ENCODE measurements at places on chromosomes 16 and 17.
A peak's percentile ranks its signal among the peaks of the same experiment; 100 is the strongest.

DNA sequence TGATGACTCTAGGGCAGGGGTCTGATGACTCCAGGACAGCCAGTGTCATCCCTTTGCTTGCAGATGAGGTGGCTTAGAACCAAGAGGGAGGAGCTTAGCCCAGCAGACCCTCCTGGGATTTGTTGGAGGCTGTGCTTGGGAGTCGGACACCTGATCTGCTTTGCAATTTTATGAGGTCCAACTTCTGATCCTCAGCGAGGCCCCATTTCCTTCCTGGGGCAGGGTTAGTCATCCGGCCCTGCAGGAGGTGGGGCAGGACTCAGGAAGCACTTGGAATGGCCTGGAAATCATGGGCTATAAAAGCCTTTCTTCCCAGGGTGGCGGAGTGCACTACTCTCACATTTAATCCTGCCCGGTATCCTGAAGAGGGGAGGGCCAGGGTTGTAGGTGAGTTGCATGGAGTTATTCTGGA lies 168.5 kb downstream of the MSI2 start:
- peaks cover 11% of the 10 kb centered on the region for H3K4me1 ChIP-seq
- no peak overlapping the region for H3K27ac ChIP-seq
- DNase-seq = no peak
- H3K27me3 ChIP-seq = no peaks in the 10 kb centered on the region
- no peak overlapping the region for H3K4me3 ChIP-seq
- H3K36me3 ChIP-seq = peaks cover 2% of the 10 kb centered on the region

DNA sequence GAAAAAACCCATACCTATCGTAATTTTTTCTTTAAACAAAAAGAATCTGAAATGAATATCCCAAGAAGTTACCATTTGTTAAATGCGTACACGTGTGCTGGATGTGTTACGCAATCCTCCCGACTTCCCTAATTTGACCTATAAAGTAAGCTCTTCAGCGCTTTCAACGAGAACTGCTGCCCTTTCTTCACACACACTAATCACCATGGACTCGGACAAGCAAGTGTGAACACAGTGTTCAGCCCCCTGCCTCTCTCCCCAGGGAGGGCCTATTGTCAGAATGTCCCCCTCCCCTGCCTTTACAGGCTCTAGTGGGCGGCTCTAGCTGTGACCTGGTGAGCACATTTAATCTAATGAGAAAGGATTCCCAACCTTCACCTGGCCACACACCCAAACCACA lies 216.1 kb downstream of the CEP112 start:
- H3K4me1 ChIP-seq = no peaks in the 10 kb centered on the region
- peak; percentile 17 for DNase-seq
- H3K27me3 ChIP-seq = no peaks in the 10 kb centered on the region
- no peaks in the 10 kb centered on the region for H3K36me3 ChIP-seq
- no peak overlapping the region for H3K27ac ChIP-seq
- no peak overlapping the region for H3K4me3 ChIP-seq

DNA sequence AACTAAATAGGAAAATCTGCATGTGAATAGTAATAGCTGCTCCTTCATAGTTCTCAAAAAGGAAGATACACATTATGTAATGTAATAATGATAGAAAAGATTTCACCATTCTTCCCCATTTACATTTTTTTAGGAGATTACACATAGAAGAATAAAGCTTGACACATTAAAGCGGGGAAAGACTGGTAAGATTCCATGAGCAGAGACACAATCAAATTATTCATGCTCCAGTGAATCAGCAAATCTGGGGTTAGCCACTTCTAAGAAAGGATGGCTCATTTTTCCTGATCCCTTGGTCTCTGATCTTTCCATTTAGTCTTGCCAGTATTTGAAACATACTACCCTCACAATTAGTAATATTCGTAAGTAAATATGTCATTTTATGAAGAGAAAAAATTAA lies 81.9 kb downstream of the CA4 start:
- H3K4me3 ChIP-seq = no peak overlapping the region
- DNase-seq = peak; percentile 38
- peaks cover 2% of the 10 kb centered on the region for H3K4me1 ChIP-seq
- no peaks in the 10 kb centered on the region for H3K27me3 ChIP-seq
- peak overlapping the region; percentile 58 for H3K27ac ChIP-seq

DNA sequence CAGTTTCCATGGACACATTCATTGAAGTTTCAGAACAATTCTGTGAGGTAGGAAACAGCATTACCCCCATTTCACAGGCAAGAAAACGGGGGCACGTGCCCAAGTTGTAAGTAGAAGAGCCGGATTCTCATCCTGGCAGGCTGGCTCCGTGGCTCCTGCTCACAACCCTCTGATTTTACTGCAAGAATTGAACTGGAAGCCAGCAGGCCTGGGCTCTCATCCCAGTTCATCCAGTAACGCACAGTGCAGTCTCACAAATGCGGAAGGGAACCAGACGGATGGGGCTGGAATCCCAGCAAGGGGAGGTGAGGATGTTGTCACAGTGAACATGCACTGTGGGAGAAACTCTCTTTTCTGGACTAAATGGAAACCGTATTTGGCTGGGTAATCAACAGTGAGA lies 40.7 kb upstream of the DOC2B start:
- no peaks in the 10 kb centered on the region for H3K27me3 ChIP-seq
- no peak overlapping the region for H3K27ac ChIP-seq
- no peaks in the 10 kb centered on the region for H3K36me3 ChIP-seq
- no peak overlapping the region for H3K4me3 ChIP-seq
- no peak for DNase-seq

DNA sequence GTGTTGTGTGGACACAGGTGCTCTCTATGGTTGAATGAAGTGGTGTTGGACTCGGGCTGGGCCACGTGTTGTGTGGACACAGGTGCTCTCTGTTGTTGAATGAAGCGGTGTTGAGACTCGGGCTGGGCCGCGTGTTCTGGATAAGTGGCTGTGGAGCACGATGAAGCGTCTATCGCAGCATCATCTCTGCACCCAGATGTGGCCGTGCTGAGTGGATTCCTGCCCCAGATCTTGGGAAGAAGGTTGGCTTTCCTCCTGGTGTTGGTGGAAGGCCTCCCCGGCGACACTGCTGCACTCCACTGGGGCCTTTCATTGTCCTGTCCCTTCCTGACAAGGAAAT lies 69.1 kb downstream of the RPTOR start:
- no peak overlapping the region for H3K4me3 ChIP-seq
- no peaks in the 10 kb centered on the region for H3K27me3 ChIP-seq
- H3K27ac ChIP-seq = no peak overlapping the region

DNA sequence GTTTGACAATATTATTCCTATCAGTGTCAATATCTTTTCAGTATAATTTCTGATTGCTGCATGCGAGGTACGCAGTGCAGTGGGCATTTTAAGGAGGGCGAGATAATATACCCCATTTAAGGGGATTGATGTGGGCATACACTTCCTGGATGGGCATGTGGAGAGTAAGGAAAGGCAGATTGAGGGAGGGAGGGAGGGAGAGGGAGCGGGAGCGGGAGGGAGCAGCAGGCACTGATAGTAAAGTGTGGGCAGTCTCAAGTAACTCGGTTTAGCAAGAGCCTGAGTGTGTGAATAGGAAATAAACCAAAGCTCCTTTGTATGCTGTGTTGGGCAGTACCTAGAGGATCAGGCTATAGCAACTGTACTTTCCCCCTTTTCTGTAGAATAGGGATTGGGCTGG lies 5.1 kb downstream of the BPTF start:
- no peak overlapping the region for H3K27ac ChIP-seq
- no peak overlapping the region for H3K4me3 ChIP-seq
- H3K27me3 ChIP-seq = no peaks in the 10 kb centered on the region
- H3K4me1 ChIP-seq = peaks cover 3% of the 10 kb centered on the region
- no peak for DNase-seq
- H3K36me3 ChIP-seq = no peaks in the 10 kb centered on the region

GRCh38 chr17:37742116-37742761 lies 2.6 kb downstream of the HNF1B start:
- H3K27me3 ChIP-seq = peaks cover 95% of the 10 kb centered on the region
- H3K27ac ChIP-seq = no peak overlapping the region
- H3K4me3 ChIP-seq = no peak overlapping the region
- DNase-seq = peak; percentile 53
- H3K4me1 ChIP-seq = peaks cover 9% of the 10 kb centered on the region

GRCh38 chr16:51540259-51540658 lies 389.2 kb upstream of the SALL1 start:
- no peaks in the 10 kb centered on the region for H3K36me3 ChIP-seq
- no peaks in the 10 kb centered on the region for H3K27me3 ChIP-seq
- H3K4me3 ChIP-seq = no peak overlapping the region
- H3K4me1 ChIP-seq = peaks cover 60% of the 10 kb centered on the region
- DNase-seq = no peak

GRCh38 chr17:58377661-58378060 lies 25.7 kb upstream of the SUPT4H1 start:
- no peaks in the 10 kb centered on the region for H3K36me3 ChIP-seq
- H3K4me1 ChIP-seq = no peaks in the 10 kb centered on the region
- H3K27me3 ChIP-seq = no peaks in the 10 kb centered on the region
- H3K27ac ChIP-seq = no peak overlapping the region
- no peak for DNase-seq

Measured in neuronal stem cell (in vitro differentiated cells).